ENCODE measurements at places on chromosomes 3 and 15.

DNA sequence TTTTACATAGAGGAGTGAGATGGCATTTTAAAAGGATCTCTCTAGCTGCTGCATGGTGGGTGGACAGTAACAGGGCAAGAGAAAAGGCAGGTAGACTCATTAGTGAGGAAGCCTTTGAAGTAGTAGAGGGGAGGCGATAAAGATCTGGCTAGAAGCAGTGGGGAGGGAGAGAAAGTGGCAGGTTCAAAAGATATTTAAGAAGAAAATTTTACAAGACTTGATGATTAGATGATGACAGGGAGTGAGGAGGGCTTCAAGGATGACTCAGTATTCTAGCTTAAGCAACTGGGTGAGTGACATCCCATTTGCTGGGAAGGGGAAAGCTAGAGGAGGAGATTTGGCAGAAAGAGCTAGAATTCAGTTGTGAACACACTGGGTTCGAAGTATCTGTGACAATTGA is 3.8 kb upstream of the BRPF1 start:
- DNase-seq, result no peak

GRCh38 chr3:157373783-157374182 is 62.9 kb upstream of the PTX3 start:
- DNase-seq, result no peak

DNA sequence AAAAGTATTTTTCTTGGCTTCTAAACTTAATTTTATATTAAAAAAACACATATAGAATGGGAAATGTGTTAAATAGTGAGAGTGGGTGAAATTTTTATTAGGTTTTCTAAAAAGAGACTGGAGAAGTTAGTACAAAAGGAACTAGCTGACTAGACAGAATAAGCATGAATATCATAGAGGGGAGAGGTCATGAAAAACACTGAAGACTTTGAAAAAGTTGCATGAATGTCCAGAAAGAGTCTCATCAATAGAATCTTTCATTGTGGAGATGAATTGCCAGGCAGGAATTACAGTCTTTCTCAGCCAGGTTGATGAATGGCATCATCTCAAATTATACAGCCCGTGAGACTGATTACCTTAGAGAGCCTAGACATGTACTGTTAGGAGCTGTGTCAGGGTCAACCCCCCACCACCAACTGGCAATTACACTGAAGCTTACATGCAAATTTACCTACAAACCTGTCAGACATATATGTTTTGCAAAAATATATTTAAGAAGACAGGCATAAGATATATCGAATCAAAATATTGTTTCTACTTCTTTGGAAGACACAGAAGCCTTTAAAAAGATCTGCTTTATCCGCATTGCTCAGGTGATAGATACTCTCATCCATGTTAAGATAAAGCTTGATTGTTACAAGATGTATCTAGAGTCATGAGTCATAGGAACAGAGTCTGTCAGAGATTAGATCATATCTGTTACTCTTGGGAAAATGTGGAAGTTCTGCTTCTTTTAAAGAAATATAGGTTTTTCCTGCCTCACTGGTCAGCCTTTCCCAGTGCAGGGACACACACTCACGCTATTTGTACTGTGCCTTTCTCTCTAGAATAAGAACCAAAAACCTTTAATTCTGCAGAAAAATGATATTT is 34.8 kb upstream of the PFN2 start:
- no peak for DNase-seq

DNA sequence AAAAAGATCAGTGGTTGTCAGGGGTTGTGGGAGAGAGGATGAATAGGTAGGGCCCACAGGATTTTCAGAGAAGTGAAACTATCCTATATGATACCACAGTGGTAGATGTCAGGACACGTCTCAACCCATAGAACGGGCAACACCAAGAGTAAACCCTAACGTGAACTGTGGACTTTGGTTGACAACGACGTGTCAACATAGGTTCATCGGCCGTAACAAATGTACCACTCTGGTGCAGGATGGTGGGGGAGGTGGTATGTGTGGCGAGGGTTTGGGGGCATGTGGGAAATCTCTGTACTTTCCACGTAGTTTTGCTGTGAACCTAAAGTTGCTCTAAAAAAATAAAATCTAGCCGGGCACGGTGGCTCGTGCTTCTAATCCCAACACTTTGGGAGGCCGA is 13.0 kb upstream of the PIGZ start:
- no peak for DNase-seq

DNA sequence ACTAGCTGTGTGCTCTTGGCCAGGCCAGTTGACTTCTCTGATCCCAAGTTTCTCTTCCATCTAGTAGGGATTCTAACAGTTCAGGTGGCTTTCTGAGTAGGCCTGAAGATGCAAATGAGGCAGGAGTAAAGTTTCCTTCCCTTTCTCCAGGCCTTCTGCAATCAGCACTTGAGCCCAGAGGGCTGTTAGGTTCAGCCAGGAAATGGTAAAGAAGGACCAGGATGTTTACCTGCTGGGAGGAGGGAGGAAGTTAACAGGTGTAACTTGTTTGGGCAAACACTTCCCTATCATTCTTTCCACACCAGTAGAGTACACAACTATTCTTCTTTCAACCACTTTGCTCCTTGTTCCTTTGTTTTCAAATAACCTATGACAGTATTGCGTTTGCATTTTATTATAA is 13.3 kb upstream of the TNFSF10 start:
- DNase-seq, result no peak

- no peak for DNase-seq
Measured at GRCh38 chr15:51849860-51850259, 20.4 kb downstream of the TMOD3 start.

DNA sequence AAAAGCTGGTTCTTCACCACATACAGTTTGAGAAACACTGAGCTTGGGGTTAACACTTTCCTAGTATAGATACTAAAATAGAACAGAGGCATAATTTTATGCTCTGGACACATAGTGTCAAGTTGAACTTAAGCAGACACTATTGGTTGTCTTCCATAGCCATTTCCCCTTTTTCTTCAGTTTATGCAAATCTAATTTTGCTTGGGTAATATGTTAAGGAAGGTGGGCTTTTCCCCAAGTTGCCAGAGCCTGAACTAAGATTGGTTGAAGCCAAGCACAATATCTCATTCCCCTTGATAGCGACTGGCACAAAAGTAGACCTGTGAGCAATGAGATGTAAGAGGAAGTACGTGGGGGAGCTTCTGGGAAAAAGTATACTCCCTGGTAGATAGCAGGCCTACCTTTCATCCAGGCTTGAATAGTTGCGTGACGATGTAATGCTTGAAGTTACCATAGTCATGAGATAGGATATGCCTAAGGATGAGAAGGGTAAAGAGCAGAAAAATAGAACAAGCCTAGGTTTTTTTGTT is 4.5 kb upstream of the POPDC2 start:
- DNase-seq, result no peak

DNA sequence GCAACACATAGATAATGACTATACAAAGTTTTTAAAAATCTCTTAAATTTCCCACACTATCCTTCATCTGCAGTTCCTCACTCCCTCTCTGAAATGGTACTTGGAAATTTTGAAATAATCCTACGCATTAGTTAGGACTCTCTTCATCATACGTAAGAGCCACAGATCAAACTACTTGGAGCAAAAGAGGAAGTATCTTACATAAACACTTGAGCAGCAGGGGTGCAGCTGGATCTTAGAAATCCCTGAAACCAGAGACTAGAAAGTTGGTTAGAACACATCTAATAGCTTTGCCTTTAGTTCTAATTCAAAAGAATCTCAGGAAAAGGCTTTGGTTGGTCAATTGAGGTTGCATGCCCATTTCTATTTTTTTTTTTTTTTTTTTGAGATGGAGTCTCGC is 38.8 kb upstream of the ZNF445 start:
- DNase-seq, result no peak

DNA sequence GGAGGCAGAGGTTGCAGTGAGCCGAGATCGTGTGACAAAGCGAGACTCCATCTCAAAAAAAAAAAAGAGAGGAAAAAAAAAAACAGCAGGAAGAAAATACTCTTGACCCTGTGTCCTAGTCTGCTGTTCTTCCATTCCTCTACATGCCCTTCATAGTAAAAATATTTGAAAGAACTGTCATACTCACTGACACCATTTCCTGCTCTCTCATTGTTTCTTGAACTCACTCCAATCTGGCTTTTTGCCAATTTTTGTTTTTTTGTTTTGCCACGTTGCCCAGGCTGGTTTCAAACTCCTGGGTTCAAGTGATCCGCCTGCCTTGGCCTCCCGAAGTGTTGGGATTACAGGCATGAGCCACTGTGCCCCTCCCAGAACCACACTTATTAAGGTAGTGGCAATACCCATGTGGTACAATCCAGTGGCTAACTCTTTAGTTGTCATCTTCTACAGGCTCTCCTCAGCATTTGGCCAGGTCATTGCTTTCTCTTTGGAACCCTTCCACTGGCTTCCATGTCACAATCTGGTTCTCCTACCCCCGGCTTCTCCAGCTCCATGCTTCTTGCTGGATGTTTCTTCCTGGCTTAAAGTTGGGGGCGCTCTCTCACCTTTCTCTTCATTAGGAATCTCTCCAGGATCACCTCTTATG is 238.2 kb upstream of the C2CD4B start:
- no peak for DNase-seq

- no peak for DNase-seq
Measured at GRCh38 chr3:54168451-54168850, 46.1 kb downstream of the CACNA2D3 start.

DNA sequence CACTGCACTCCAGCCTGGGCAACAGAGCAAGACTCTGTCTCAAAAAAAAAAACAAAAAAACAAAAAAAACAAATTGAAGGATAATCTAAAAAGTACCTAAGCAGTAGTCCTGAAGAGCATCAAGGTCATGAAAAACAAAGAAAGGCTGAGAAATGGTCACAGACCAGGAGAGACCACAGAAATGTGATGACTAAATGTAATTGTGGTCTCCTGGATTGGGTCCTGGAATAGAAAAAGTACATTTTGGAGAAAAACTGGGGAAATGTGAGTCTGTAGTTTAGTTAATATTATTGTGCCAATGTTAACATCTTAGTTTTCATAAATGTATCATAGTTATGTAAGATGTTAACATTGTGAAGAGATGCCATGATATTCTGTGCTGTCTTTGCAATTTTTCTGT is 267.5 kb upstream of the NR2E3 start:
- no peak for DNase-seq

DNA sequence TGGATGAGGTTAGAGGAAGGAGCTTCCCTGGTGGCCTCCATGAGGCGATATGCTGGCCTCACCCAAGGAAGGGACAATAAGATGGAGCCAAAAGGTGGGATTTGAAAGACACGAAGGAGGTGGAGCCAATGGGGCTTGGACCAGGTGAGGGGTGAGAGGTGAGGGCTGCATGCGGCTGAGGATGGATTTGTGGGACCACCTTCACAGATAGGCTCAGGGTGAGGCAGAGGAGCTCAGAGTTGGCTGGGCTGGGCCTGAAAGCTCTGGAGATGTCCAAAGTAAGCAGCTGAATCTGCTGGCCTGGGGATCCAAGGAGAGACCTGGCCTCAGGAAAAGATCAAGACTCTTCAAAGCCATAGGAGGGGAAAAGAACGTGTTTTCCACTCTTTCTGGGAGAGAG is 49.8 kb downstream of the EXOG start:
- no peak for DNase-seq

DNA sequence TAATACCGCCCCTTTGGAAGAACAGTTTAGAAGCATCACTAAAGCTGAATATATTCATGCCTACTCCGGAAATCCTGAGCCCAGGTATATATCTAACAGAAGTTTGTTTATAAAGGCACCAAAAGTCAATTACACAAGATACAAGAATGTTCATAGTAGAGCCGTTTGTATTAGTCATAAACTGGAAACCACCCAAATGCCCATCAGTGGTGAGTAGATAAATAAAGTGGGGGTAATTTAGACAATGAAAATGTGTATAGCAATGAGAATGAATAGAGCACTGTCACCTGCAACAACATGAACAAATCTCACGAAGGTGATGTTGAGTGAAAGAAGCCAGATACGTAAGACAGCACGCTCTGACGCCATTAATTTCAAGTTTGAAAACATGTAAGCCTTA is 68.3 kb upstream of the GLCE start:
- no peak for DNase-seq

GRCh38 chr3:65582012-65582717 is 456.6 kb downstream of the MAGI1 start:
- no peak for DNase-seq

- DNase-seq, result no peak
Measured at GRCh38 chr15:90561344-90562244, 31.9 kb downstream of the CRTC3 start.

GRCh38 chr15:68695061-68695595 is 116.3 kb downstream of the CORO2B start:
- no peak for DNase-seq
